ENCODE measurements at places on chromosomes 3 and 15. TPM values are rescaled to one million over a fixed set of nuclear protein-coding genes. Genes with fewer than 3 reads are reported as not detected.

GRCh38 chr15:43528542-43529007 is 11.2 kb downstream of the MAP1A start:
- DNase-seq, result no peak

DNA sequence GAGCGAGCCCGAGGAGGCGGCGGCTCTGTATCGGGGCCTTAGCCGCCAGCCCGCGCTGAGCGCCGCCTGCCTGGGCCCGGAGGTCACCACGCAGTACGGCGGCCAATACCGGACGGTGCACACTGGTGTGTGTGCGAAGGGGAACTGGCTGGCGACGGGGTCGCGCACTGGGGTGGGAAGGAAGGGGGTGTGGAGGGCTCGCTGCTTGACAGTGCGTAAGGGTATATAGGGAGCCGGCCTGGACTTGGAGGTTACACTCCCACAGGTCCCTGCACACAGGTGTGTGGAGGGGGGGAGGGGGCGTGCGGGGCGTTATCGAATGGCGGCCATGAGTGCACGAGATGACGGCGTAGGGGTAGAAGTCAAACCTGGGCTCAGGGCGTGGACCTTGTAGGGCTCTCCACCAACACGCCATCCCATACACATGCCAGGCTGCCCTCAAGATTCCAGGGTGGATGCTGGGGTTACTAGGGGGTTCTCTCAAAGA is 389 bp downstream of the APEH start:
- no peak for DNase-seq

GRCh38 chr3:141287326-141287725 is 55.7 kb downstream of the PXYLP1 start:
- no peak for DNase-seq

SCG3 gene
- not detected for total RNA-seq

Measured in omental fat pad (tissue), 4 donors.